ENCODE measurements at places on chromosomes 2 and 18.

DNA sequence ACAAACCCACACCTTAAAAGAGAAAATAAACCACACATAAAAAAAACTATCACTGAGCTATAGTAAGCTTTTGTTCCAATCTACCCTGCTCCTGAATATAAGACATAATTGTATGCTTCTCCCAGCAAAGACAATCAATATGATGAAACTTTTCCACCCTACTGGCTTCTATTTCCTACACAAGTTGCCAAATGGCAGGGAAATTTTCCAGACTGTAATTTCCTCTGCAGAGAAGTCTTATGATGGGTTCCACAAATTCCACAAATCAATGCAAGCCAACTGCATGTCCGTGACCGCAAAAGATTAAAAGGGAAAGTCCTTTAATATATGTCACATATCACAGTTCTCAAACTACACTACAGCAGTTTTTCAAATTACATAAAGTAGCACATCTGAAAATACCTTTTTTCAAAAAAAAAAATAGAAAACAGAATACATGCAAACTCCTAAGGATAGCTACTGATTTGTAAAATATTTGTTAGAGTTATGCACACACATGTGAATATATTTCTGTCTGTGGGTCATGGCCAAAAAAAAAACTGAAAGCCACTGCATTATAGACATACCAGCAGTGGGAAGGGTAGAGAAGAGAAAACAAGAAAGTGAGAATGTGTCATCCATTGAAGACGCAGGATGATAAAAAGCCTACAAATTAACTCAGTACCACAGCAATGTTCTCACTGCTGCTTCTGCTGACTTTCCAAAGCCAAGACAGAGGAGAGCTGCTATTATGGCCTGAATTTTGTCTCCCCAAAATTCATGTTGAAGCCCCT is 61.4 kb downstream of the RPL31 start:
- DNase-seq = no peak

GRCh38 chr2:108825254-108825653 is 38.7 kb downstream of the CCDC138 start:
- no peak for DNase-seq

- no peak for DNase-seq
These were observed 206.4 kb upstream of the SLC39A10 start for GRCh38 chr2:195450552-195451113.

GRCh38 chr2:196925768-196926561 is 542 bp downstream of the PGAP1 start:
- peak; percentile 5 for DNase-seq

- DNase-seq = no peak
These were observed 55.3 kb downstream of the XDH start for GRCh38 chr2:31359229-31359628.

DNA sequence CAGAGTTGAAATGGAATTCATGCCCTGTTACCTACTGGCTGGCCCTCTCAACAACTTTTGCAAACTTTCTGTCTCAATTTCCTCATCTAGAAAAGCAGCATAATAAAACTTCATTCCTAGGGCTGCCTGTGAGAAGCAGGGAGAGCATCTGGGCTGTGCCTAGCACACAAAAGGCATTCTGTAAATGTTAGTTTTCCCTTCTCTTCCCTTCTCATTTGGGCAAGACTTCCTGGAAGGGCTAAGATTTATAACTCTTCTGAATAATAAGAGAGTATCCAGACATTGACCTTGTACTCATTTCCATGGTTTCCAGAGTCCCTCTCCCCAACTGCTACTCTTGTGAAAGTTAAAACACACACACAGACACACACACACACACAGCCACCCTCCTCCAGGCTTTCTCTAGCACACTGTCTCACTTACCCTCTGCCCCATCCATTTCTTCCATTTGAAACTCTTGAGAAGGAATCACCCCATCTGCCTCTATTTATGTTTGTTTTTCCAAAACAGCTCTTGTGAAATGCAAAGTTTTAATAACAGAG is 302.1 kb downstream of the SMAD2 start:
- no peak for DNase-seq

DNA sequence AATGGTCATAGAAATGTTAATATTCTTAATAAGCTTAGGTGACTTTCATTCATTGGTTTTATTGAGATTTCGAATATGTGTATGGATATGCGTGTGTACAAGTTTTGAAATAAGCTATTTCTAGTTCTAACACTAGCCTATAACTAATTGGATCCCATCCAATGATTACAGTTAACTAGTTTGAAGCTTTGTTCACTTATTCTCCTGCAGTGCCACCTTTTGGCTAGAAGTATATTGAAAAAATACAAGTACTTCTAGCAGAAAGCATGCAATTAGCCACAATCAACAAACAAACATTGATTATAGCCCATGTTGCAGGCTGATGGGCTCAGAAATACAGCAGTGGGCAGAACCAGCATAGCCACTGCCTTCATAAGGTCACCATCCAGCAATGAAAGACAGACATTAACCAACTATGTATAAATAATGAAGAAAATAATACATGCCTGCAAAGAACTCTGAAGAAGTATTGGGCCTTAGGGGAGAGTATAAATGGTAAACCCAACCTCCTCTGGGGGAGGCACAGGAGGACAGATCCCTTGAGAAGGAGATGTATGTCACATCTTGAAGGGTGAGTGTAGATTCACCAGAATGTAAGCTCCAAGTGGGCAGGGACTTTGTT is 5.1 kb upstream of the PIEZO2 start:
- DNase-seq = no peak

Measured in stimulated activated CD4-positive, alpha-beta T cell treated with anti-CD3 and anti-CD28 coated beads, Interleukin-12 subunit alpha, Interleukin-12 subunit beta, amount 100 ng/mL, for 24 hours (primary cell).